ENCODE measurements at places on chromosomes 7 and 10. TPM values are rescaled to one million over a fixed set of nuclear protein-coding genes. Genes with fewer than 3 reads are reported as not detected.

Gene FAM131B
- total RNA-seq = 18.5 TPM

Gene SMARCD3
- 5.0 TPM for total RNA-seq

Gene CALHM3
- not detected for total RNA-seq

Gene ARF5
- total RNA-seq = 177 TPM

Gene PPP1R17
- total RNA-seq = 1.7 TPM

Gene SNX10
- 9.6 TPM for total RNA-seq

Gene RPEL1
- 0.13 TPM for total RNA-seq

Gene SYT15
- total RNA-seq = 0.59 TPM

Gene LRCH4
- total RNA-seq = 36.8 TPM

Gene STEAP2
- 6.7 TPM for total RNA-seq

Gene NRG3
- 1.6 TPM for total RNA-seq

Gene CALML3
- total RNA-seq = not detected

Gene OR2A42
- total RNA-seq = not detected

Gene SAMD9
- total RNA-seq = 0.07 TPM

Gene MSS51
- 1.4 TPM for total RNA-seq

Gene VGF
- total RNA-seq = 37.1 TPM

Gene CRHR2
- total RNA-seq = 0.07 TPM

Gene GLI3
- 43.0 TPM for total RNA-seq

Gene BTBD16
- not detected for total RNA-seq

Gene DYNC1I1
- total RNA-seq = 3.2 TPM

Gene SMURF1
- 27.2 TPM for total RNA-seq

Gene ASB10
- total RNA-seq = not detected

Gene ZNF33A
- total RNA-seq = 45.2 TPM

Gene ADCYAP1R1
- total RNA-seq = 7.4 TPM

Gene APBB1IP
- not detected for total RNA-seq

Gene LRRD1
- total RNA-seq = not detected

Measured in H9 (cell line).